Muscle of leg (tissue), 16 donors: ENCODE measurements at places on chromosomes 12 and 14. TPM values are rescaled to one million over a fixed set of nuclear protein-coding genes. Genes with fewer than 3 reads are reported as not detected.

DNA sequence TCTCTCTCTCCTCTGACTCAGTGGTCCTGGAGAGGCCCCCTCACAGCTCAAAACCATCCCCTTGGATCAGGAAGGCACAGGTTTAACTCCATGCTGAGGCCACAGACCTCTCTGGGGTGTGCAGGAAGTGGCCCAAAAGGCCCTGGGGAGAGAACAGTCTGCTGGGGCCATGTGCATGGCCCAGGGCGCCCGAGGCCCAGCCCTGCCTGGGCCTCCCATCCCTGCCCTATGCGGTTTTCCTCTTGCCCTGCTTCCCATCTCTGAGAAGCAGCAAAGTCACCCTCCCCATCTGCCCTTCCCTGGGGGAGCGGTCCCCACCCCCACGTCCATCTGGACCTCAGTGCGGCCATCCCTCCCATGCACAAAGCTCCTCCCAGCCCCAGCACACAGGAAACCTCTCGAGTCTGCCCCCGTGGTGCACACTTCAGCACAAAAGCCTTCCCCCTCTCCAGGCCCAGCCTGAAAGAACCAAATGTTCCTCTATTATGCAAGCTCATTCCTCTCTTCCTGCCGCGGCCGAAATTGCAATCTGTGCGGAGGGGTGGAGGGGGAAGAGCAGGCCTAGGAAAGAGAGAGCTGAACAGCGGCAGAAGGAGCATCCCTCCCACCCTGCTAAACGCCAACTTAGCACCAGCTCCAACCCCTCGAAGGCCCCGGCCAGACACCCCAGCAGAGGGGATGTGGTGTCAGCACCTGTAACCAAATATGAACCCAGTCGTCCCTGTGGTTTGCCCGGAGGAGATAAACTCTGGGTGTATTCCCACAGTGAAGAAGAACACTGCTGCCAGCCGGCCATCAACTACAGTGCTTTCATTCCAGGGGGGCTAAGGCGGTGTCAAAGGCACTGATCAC is 108.5 kb downstream of the SCARB1 start:
- DNase-seq, result peak; percentile 93

DNA sequence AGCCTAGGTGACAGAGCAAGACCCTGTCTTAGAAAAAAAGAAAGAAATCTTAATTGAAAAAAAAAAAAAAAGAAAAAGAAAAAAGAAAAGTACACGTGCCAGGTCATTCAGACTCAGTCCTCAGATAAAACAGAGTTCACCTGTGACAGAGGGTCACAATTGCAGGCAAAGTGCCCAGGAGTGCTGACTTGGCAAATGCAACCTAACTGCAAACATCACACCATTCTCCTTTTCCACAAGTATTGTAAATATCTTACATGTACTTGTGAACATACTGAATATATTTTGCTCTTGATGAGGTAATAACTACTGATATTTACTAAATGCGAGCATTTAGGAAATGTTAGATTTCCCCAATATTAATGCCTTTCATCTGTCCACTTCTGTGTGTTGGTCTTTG is 9.0 kb upstream of the COL2A1 start:
- DNase-seq, result no peak

- DNase-seq, result no peak
Measured at GRCh38 chr12:52087961-52088820, 8.7 kb downstream of the SMIM41 start.

GRCh38 chr14:74501135-74501614 is 7.6 kb downstream of the ISCA2 start:
- DNase-seq, result peak; percentile 91

The DNAI7 gene
- 0.40 TPM for total RNA-seq

- peak; percentile 26 for DNase-seq
Measured at GRCh38 chr14:69088586-69088985, 64.3 kb downstream of the DCAF5 start.

DNA sequence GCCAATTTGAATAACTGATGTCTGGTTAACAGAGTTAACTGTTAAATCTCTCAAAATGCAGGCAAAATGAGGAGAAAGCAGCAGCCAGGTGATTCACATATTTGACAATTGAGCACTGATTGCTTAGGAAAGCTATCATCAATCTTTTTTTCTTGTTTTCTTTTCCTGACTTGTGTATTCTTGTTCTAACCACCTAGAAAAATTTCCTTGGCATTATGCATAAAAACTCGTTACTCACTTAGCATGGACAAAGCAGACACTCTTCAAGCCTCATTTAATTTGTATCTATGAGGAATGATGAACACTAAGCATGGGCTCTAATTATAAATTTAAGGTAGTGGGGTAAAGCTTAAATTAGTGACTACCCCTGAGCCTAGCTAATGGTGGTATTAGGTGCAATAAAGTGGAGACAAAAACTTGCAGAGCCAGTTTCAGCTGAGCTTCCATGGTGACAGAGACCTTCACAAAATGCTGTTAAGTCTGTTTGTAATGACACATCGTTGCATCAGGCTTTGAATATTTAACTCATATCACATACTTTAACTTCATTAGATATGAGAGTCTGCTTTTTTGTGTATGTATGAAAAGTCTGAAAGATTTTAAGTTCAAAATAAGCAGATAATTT is 52.0 kb downstream of the RASSF9 start:
- no peak for DNase-seq

- no peak for DNase-seq
Measured at GRCh38 chr14:26694521-26694920, 96.7 kb upstream of the NOVA1 start.

The GLIPR1 gene
- total RNA-seq, result 11.3 TPM

DNA sequence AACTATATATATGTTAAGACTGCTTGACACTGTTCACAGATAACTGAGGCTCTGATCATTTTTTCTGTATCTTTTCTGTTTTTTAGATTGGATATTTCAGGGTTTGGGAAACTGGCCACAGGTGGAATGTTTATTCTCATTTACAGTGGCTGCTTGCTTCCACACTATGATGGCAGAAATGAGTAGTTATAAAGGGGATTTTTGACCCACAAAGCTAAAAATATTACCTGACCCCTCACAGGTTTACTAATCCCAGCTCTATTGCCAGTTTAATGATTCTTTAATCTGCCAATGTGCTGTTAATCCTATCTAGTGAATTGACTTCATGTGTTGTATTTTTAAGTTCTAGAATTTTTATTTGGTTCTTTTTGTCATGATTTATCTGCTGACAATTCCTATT is 29.6 kb downstream of the ACADS start:
- DNase-seq, result no peak

- no peak for DNase-seq
Measured at GRCh38 chr12:144650-145284, 69.2 kb downstream of the SLC6A12 start.

DNA sequence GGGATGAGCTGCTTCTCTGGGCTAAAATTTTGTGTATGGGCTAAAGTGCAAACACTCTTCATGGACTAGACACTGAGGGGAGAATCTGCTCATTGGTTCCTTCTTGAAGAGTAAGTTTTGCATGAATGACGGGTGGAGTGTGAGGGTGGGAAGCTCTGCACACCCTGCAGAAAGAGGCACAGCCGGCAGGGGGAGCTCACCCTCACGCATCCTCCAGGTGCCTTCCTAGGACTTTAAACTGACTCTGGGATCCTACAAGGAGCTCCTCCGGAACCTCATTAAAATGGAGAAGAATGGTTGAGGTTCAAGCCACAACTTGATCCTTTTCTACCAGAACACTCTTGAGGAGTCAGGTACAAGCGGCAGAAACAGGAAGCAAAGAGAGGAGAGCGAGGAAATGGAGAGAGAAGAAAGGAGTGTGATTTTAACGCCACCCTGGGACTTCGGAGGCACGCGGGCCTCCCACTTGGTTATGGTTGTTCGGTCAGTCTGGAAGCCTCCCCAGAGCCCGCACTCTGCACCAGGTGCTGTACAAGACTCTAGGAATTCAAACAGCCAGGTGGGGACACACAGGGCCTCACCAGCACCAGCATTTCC is 87.5 kb downstream of the SETD3 start:
- no peak for DNase-seq

DNA sequence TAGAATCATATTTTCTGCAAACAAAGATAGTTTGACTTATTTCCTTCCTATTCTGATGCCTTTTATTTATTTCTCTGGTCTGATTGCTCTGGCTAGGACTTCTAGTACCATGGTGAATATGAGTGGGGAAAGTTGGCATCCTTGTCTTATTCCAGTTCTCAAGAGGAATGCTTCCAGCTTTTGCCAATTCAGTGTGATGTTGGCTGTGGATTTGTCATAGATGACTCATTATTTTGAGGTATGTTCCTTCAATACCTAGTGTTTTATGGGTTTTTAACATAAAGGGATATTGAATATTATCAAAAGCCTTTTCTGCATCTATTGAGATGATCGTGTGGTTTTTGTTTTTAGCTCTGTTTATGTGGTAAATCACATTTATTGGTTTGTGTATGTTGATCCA is 139.4 kb upstream of the CNTN1 start:
- no peak for DNase-seq

The EPYC gene
- 0.04 TPM for total RNA-seq

The SIX4 gene
- total RNA-seq, result 24.6 TPM

The SERPINA9 gene
- total RNA-seq, result not detected

DNA sequence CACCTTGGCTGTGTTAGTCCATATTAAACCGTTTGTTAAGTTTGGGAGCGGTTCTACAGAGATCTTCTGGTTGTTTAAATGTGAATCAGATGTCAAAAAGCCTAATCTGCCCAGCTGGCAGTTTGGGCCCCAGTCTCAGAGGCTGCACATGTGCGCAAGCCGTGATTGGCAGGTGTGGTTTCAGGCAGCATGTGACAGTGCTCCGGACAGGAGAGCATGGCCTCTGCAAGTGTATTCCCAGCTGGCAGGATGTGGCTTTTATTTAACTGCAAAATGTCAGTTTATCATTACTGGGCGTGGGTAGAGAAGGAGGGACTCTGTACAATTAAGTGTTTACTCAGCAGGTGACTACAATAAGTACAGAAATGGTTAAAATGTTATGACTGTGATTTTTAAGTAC is 77.5 kb downstream of the PELI2 start:
- peak; percentile 55 for DNase-seq

The NPFF gene
- total RNA-seq, result 0.98 TPM

- DNase-seq, result no peak
Measured at GRCh38 chr14:81233615-81234014, 12.9 kb upstream of the GTF2A1 start.

- peak; percentile 33 for DNase-seq
Measured at GRCh38 chr12:27332714-27333402, at the start of gene BMAL2. Gene BMAL2, plus strand, starts transcription at chr12:27332836. Its CDS starts 237 bp downstream, at chr12:27333073.

The TAS2R42 gene
- not detected for total RNA-seq

GRCh38 chr12:127063339-127064072 is 1203.5 kb upstream of the TMEM132C start:
- DNase-seq, result no peak

DNA sequence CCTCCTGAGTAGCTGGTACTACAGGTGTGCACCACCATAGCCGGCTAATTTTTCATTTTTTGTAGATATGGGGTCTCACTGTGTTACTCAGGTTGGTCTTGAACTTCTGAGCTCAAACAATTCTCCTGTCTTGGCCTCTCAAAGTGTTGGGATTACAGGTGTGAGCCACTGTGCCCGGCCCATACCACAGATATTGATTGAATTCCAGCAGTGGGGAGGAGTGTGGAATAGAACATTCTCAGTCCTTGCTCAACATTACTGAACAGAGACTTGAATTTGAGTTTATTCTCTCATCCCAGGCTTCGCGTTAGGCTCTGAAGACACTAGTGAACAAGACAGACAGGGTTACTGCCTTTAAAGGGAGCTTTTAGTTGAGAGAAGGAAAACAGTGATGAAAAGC is 39.6 kb downstream of the PTPN11 start:
- no peak for DNase-seq

DNA sequence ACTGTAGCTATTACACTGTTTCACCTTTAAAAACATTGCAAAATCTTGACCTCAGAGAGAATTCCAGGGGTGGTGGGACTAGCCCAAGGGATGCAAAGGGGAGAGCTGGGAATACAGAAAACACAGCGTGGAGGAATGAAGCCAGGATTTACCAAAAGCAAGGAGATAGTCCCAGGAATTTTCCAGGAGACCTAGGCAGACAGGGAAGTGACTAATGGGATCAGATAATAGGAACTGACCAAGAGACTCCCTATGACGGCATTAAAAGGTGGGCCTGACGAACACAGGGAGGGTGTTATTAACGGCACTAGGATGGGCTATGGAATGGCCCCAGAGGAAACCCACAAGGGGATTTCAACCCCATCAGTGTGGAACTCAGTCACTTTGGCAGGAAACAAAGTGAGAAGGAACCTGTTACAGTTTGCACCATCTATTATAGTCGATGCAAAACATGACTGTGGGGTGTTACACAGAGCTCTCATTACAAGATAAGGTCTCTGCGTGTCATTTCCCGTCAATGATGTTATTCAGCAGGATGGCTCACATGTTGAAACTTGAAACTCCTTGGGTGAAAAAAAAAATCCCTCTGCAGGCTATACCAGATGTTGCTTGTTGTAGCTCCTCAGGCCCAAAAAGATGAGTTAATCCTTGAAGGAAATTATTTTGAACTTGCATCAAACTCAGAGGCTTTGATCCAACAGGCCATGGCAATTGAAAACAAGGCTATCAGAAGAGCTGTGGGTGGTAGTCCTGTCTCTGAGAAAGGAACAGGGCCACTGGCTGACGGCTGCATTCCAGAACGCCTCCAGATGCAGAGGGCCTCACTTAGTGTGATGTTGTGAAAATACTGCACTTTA is 58.7 kb downstream of the DRAM1 start:
- DNase-seq, result peak; percentile 88

The NFATC4 gene
- total RNA-seq, result 54.5 TPM

- peak; percentile 92 for DNase-seq
Measured at GRCh38 chr12:6766651-6767349, 637 bp downstream of the PTMS start.

The TPH2 gene
- not detected for total RNA-seq

- DNase-seq, result no peak
Measured at GRCh38 chr12:48907245-48907644, 18.0 kb downstream of the FKBP11 start.

GRCh38 chr14:100669468-100669867 is 57.2 kb upstream of the DLK1 start:
- DNase-seq, result peak; percentile 67

GRCh38 chr14:64706119-64706592 is 1.9 kb downstream of the PLEKHG3 start:
- DNase-seq, result no peak

The ANHX gene
- not detected for total RNA-seq

- DNase-seq, result no peak
Measured at GRCh38 chr12:13175499-13175898, 21.0 kb upstream of the EMP1 start.

GRCh38 chr12:27456618-27457017 is 10.1 kb downstream of the SMCO2 start:
- DNase-seq, result no peak

- peak; percentile 64 for DNase-seq
Measured at GRCh38 chr14:58978343-58978742, 210.1 kb upstream of the DAAM1 start.
